ENCODE measurements at places on chromosomes 12 and 14. TPM values are rescaled to one million over a fixed set of nuclear protein-coding genes. Genes with fewer than 3 reads are reported as not detected.
A peak's percentile ranks its signal among the peaks of the same experiment; 100 is the strongest.

GRCh38 chr14:105181549-105182295, 610 bp upstream of the NUDT14 start:
- H3K27me3 ChIP-seq, result peaks cover 17% of the 10 kb centered on the region
- H3K4me1 ChIP-seq, result peaks cover 2% of the 10 kb centered on the region

GRCh38 chr14:32603992-32604565, 275.0 kb downstream of the AKAP6 start:
- no peaks in the 10 kb centered on the region for H3K36me3 ChIP-seq
- DNase-seq, result no peak
- H3K27me3 ChIP-seq, result no peaks in the 10 kb centered on the region
- H3K4me1 ChIP-seq, result peaks cover 2% of the 10 kb centered on the region

- H3K27ac ChIP-seq, result no peak overlapping the region
- no peaks in the 10 kb centered on the region for H3K36me3 ChIP-seq
- no peak overlapping the region for H3K4me3 ChIP-seq
- H3K27me3 ChIP-seq, result no peaks in the 10 kb centered on the region
- H3K4me1 ChIP-seq, result no peaks in the 10 kb centered on the region
- DNase-seq, result no peak
These were observed 251.0 kb upstream of the SFSWAP start for GRCh38 chr12:131459773-131460365.

DNA sequence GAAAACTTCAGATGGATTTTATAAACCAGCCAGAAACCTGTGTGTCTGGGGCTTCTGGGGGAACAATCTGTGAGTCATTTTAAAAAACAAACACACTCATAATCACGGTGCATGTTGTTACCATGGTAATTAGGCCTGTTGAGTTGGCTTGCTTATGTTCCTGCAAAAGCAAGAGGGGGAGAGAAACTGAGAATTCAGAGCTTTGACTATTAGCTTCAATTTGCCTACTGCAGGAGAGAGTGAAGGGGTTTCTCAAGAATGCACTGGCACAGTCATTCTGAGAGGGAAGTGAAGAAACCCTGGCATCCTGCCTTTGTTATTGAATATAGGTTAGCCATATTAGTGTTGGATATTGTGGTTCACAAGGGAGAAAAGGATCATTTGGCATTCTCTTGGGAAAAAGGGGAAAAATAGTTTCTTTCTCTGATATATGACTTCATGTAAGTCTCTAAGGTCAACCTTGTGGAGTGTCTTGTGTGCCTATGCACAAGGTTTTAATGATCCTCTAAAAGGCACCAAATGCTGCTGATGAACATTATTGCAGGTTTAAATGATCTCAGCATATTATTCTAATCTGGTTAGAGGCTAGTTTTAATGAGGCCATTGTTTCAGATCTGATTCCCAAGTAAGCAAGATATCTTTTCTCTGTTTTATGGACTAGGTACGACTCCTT, 12.9 kb downstream of the GNG2 start:
- H3K4me3 ChIP-seq, result no peak overlapping the region
- peaks cover 9% of the 10 kb centered on the region for H3K4me1 ChIP-seq
- H3K27ac ChIP-seq, result no peak overlapping the region
- no peaks in the 10 kb centered on the region for H3K27me3 ChIP-seq
- no peaks in the 10 kb centered on the region for H3K36me3 ChIP-seq

The FAM181A gene
- polyA plus RNA-seq, result not detected

DNA sequence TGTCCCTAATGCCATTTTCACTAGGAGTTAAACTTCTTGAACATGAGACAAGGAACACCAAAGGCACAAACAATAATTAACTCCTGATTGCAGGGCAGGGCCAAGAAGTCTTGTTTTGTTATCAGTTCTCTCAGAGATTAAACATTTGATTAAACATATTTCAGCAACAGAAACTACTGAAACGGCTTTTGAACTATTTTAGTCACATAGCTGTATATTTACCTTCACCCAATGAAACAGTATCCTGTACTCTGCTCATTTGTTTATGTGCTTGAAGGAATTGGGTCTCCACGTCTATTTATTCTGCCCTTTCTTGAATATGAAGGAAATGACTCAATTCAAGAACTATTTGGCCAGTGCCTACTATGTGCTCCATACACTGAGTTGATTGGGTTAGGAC, 51.3 kb upstream of the PTCSC3 start:
- H3K36me3 ChIP-seq, result no peaks in the 10 kb centered on the region
- H3K27me3 ChIP-seq, result no peaks in the 10 kb centered on the region
- peak; percentile 52 for DNase-seq
- H3K4me1 ChIP-seq, result peaks cover 11% of the 10 kb centered on the region
- no peak overlapping the region for H3K27ac ChIP-seq
- no peak overlapping the region for H3K4me3 ChIP-seq

DNA sequence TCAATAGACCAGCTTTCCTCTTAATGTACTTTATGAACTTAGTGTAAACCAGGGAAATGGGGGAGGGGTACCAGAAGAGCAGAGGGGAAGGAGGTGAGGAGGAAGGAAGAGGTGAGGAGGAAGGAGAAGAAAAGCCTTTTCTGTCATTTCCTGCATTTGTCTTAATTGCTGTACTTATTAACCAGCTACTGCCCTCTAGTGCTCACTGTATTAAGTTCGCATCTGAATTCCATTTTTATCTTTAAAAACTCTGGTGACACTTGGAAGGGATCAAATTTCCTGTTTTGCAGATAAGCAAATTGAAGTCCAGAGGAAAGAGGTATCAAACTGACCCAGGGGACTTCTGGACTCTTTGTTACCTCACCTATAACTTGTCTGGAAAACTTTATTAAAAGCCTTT, 22.2 kb downstream of the MANSC1 start:
- H3K4me3 ChIP-seq, result no peak overlapping the region
- DNase-seq, result peak; percentile 73
- H3K36me3 ChIP-seq, result no peaks in the 10 kb centered on the region
- 0 out of 2 replicates have a peak, but pooled peaks cover 2% of the 10 kb centered on the region for H3K27me3 ChIP-seq
- no peak overlapping the region for H3K27ac ChIP-seq
- peaks cover 2% of the 10 kb centered on the region for H3K4me1 ChIP-seq

DNA sequence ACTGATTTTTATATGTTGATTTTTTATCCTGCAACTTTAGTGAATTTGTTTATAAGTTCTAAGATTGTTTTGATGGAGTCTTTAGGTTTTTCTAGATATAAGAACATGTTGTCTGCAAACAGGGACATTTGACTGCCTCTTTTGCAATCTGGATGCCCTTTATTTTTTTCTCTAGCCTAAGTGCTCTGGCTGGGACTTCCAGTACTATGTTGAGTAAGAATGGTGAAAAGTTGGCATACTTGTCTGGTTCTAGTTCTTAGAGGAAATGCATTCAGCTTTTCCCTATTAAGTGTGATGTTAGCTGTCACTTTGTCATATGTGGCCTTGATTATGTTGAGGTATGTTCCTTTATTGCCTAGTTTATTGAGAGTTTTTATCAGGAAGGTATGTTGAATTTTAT, 68.1 kb downstream of the ERC1 start:
- no peak for DNase-seq
- no peak overlapping the region for H3K27ac ChIP-seq
- H3K4me1 ChIP-seq, result peaks cover 3% of the 10 kb centered on the region
- H3K36me3 ChIP-seq, result 0 out of 2 replicates have a peak, but pooled peaks cover 5% of the 10 kb centered on the region
- no peak overlapping the region for H3K4me3 ChIP-seq

The MVK gene
- polyA plus RNA-seq, result 12.2 TPM

The SYT1 gene
- 2.5 TPM for polyA plus RNA-seq

All from IMR-90 (cell line).